Activated CD4-positive, alpha-beta T cell treated with anti-CD3 and anti-CD28 coated beads, Interleukin-2, amount 10 ng/mL, durations not matched to agents 24 days and 14 days (primary cell): ENCODE measurements at places on chromosomes 1 and 21. TPM values are rescaled to one million over a fixed set of nuclear protein-coding genes. Genes with fewer than 3 reads are reported as not detected.
A peak's percentile ranks its signal among the peaks of the same experiment; 100 is the strongest.

- no peak overlapping the region for H3K27ac ChIP-seq
- no peaks in the 10 kb centered on the region for H3K4me1 ChIP-seq
- no peaks in the 10 kb centered on the region for H3K36me3 ChIP-seq
- no peak overlapping the region for H3K4me3 ChIP-seq
- no peaks in the 10 kb centered on the region for H3K27me3 ChIP-seq
- DNase-seq, result no peak
Measured at GRCh38 chr21:18725653-18726052, 322.1 kb upstream of the TMPRSS15 start.

DNA sequence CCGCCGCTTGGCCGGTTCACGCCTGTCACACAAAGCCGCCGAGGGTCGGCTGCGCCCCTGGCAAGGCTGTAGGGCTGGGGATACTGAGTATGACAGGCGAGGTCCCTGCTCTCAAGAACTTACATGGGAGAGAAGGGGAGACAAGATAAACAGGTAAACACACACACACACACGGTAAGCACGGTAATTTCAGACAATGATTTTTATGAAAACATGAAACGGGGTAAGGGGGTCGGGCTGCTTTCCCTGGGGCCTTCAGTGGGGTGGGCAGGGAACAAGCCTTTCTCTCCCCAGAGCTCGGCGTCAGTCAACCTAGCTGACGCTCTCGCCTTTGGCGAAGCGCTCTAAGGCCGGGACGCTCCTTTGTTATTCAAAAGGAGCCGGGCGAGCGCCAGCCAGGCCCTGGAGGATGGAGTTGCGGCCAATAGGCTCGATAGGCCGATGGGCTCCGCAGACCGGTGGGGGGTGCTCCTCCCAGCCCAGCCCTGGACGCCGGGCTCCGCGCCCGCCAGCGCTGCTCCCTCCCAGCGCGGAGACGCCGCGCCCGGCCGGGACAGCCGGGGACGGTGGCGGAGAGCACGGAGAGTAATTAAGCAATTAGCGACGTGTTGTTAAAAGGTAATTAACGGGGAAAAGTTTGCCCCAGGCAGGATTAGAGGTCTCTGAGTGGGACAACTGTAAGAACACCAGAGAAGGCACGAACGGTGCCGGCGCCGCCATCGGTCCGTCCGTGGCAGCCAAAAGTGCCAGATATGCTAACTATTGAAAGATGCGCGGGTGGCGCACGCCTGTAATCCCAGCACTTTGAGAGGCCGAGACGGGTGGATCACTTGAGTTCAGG is 950 bp upstream of the INKA2 start:
- peaks cover 54% of the 10 kb centered on the region for H3K27me3 ChIP-seq
- H3K36me3 ChIP-seq, result no peaks in the 10 kb centered on the region
- H3K4me3 ChIP-seq, result peak overlapping the region; percentile 96
- no peak overlapping the region for H3K27ac ChIP-seq
- peak; percentile 74 for DNase-seq

DNA sequence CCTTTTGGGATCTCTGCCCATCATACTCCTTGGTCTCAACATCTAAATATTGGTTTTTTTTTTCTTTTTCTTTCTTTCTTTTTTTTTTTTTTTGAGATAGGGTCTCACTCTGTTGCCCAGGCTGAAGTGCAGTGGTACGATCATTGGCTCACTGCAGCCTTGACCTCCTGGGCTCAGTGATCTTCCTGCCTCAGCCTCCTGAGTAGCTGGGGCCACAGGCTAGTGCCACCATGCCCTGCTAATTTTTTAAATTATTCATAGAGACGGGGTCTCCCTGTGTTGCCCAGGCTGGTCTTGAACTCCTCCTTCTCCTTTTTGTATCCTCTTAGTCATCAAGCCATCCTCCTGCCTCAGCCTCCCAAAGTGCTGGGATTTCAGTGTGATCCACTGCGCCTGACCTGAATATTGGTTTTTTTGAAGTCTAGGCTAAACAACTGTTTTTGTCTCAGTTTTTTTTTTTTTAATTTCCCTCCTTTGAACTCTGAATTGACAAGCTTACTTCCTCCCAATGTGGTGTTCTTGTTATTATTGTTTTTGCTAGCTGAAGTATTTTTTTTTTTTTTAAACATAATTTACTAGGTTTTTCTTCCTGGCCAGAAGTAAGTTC is 30.9 kb downstream of the MAPKAPK2 start:
- H3K4me1 ChIP-seq, result peaks cover 60% of the 10 kb centered on the region
- H3K36me3 ChIP-seq, result peaks cover 4% of the 10 kb centered on the region
- peak overlapping the region; percentile 42 for H3K27ac ChIP-seq
- peak overlapping the region; percentile 27 for H3K4me3 ChIP-seq
- peak; percentile 69 for DNase-seq

DNA sequence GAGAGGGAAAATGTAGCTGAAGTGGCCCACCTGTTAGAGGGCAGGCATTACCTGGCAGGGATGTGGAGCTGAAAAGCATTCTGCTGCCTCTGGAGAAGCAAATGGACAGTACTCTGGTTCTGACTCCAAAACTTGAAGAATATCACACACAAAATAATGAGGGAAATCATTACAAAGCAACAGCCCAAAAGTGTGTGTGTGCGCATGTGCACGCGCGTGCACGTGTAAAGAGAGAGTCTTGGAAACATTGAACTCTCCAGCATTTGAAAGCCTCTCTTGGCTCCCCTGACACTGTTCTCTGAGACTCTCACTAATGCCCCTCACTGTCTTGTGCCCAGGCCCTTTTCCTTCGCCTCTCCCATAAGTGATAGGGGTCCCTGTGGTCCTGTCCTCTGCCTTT is 2.3 kb upstream of the VTCN1 start:
- no peaks in the 10 kb centered on the region for H3K4me1 ChIP-seq
- no peaks in the 10 kb centered on the region for H3K27me3 ChIP-seq
- no peak for DNase-seq

The RORC gene
- total RNA-seq, result 1.0 and 1.3 TPM in 2 replicates

DNA sequence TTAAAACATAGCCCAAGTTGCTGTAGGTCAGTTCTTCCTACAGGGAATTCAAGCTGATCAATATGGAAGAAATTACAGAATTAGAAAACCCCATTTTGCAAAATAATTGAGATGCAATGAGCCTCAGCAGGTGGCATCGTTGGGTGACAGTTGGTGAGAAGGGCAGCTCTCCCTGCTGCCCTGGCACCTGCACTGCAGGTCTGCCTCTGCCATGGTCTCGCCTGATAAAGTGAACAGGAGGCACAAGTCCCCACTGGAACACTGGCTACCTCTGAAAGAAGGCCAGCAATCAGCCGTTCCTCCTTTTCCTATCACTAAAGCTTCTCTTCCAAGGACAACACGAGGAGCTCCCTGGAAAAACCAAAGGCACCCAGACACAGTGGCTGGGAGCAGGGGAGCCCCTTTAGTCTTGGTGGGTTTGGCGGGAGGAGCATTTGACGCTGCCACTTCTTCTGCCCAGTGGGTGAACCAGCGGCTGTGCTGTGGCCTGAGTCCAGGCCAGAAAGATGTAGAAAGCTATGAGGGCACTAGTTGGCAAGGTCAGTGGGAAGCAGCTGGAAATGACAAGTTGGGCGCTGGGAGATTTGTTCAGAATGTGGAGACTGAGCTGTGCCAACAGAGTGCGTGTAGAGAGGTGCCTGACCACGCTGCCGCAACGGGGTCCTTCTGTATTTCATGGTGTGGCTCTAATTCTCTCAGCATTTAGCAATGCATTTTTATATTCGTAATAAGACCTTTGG is 93.1 kb downstream of the RIPK4 start:
- H3K4me3 ChIP-seq, result no peak overlapping the region
- peaks cover 11% of the 10 kb centered on the region for H3K4me1 ChIP-seq
- H3K36me3 ChIP-seq, result no peaks in the 10 kb centered on the region
- DNase-seq, result no peak

GRCh38 chr1:51623025-51623424 is 6.1 kb downstream of the OSBPL9 start:
- no peak overlapping the region for H3K4me3 ChIP-seq
- no peak for DNase-seq
- H3K4me1 ChIP-seq, result peaks cover 11% of the 10 kb centered on the region
- no peaks in the 10 kb centered on the region for H3K36me3 ChIP-seq
- no peaks in the 10 kb centered on the region for H3K27me3 ChIP-seq

The APOBEC4 gene
- not detected in 2 replicates for total RNA-seq

- peaks cover 13% of the 10 kb centered on the region for H3K4me1 ChIP-seq
- no peaks in the 10 kb centered on the region for H3K27me3 ChIP-seq
- no peak for DNase-seq
- no peak overlapping the region for H3K4me3 ChIP-seq
- H3K27ac ChIP-seq, result no peak overlapping the region
- peaks cover 10% of the 10 kb centered on the region for H3K36me3 ChIP-seq
Measured at GRCh38 chr21:41894511-41894910, 15.4 kb upstream of the PRDM15 start.

The CAMSAP2 gene
- total RNA-seq, result 1.4 and 2.5 TPM in 2 replicates

GRCh38 chr1:28297826-28298225 is 31.0 kb upstream of the MED18 start:
- no peak for DNase-seq
- no peak overlapping the region for H3K4me3 ChIP-seq
- H3K36me3 ChIP-seq, result no peaks in the 10 kb centered on the region
- H3K27me3 ChIP-seq, result peaks cover 13% of the 10 kb centered on the region

GRCh38 chr1:201171063-201172036 is 17.1 kb upstream of the TMEM9 start:
- peak; percentile 76 for DNase-seq
- H3K27ac ChIP-seq, result peak overlapping the region; percentile 83
- H3K4me3 ChIP-seq, result peak overlapping the region; percentile 81
- H3K4me1 ChIP-seq, result peaks cover 14% of the 10 kb centered on the region

The C2CD4D gene
- total RNA-seq, result 0.86 and 1.5 TPM in 2 replicates

GRCh38 chr1:94599095-94599813 is 57.7 kb upstream of the F3 start:
- no peak overlapping the region for H3K4me3 ChIP-seq
- no peak for DNase-seq
- H3K27ac ChIP-seq, result no peak overlapping the region
- H3K27me3 ChIP-seq, result peaks cover 19% of the 10 kb centered on the region

DNA sequence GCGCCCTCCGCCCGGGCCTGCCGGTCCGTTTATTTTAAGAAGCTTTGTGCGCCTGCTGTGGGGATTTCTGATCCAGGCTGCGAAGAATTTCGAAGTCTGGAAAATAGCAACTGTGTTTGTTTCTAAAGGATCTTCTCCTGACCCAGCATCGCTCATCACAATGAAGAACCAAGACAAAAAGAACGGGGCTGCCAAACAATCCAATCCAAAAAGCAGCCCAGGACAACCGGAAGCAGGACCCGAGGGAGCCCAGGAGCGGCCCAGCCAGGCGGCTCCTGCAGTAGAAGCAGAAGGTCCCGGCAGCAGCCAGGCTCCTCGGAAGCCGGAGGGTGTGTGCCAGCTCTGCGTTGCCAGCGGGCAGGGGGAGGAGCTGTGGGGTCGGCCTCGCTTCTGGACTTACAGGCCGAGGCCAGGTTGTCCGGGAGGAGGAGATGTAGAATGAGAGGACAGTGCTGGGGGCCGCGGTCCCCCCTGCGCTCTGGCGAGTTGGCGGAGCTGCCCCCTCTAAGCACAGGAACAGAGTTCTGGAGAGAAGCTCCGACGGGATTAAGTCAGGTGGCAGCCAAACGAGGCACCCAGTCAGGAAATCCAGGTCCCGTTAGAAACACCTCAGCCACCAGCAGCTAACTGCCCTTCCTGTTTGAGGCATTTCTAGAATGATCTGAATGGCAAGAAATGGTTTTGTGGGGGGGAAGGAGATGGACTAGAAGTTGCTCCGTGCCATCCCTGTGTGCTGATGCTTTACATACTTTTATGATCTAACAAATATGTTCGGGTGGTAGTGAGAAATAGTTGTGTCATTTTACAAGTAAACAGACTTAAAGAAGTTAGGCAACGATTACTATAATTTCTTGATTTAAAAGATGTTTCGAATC is 948 bp downstream of the TXLNA start:
- DNase-seq, result peak; percentile 82
- H3K27ac ChIP-seq, result peak overlapping the region; percentile 99

GRCh38 chr1:106727171-106727570 is 329.3 kb upstream of the PRMT6 start:
- H3K36me3 ChIP-seq, result no peaks in the 10 kb centered on the region
- no peaks in the 10 kb centered on the region for H3K4me1 ChIP-seq
- H3K4me3 ChIP-seq, result no peak overlapping the region
- H3K27ac ChIP-seq, result no peak overlapping the region
- no peaks in the 10 kb centered on the region for H3K27me3 ChIP-seq
- no peak for DNase-seq

DNA sequence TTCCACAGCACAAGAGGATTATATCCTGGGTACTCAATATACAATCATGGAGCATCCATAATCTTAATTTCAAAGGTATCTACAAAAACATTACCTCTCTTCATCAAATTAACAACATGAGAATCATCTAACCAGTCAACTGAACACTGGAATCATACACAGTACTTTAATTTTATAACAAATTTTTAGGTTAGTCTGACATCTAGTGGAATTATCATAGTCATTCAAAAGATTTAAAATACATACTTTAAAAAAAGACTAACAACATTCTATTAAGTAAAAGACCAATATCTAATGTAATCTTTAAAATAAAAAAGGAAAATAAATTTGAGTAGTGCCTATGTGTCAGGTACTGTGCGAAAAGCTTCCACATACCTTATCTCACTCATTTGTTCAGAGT is 16.8 kb upstream of the SH3GLB1 start:
- H3K36me3 ChIP-seq, result no peaks in the 10 kb centered on the region
- H3K27me3 ChIP-seq, result peaks cover 10% of the 10 kb centered on the region
- no peak overlapping the region for H3K27ac ChIP-seq
- no peak overlapping the region for H3K4me3 ChIP-seq

GRCh38 chr1:164561472-164561871 is 2.5 kb downstream of the PBX1 start:
- H3K4me3 ChIP-seq, result no peak overlapping the region
- H3K36me3 ChIP-seq, result no peaks in the 10 kb centered on the region
- H3K4me1 ChIP-seq, result peaks cover 2% of the 10 kb centered on the region
- no peak for DNase-seq
- H3K27ac ChIP-seq, result no peak overlapping the region

DNA sequence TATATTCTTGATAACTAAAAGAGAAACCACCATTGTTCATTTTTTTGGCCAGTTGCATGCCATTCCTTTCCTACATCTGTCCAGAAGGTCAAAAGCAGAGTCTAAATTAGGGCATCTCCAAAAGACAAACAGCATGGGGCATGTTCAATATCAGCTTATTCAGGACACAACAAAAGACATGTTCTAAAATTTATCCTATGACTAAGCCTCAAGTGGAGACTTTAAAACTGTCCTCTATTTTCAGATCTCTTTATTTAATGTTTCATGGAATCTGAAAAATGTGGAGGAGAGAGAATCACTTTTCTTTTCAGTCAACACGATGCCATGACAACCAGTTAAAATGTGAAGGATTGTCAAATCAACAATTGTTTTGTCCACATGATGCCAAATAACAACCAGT is 303.4 kb upstream of the PRMT6 start:
- no peaks in the 10 kb centered on the region for H3K27me3 ChIP-seq
- no peak for DNase-seq
- no peak overlapping the region for H3K27ac ChIP-seq

GRCh38 chr1:211114446-211114845 is 19.5 kb downstream of the KCNH1 start:
- no peak for DNase-seq
- no peaks in the 10 kb centered on the region for H3K36me3 ChIP-seq
- H3K4me3 ChIP-seq, result no peak overlapping the region
- H3K27ac ChIP-seq, result no peak overlapping the region
- peaks cover 12% of the 10 kb centered on the region for H3K27me3 ChIP-seq

- no peaks in the 10 kb centered on the region for H3K36me3 ChIP-seq
- H3K27ac ChIP-seq, result no peak overlapping the region
- no peak for DNase-seq
- H3K4me1 ChIP-seq, result peaks cover 3% of the 10 kb centered on the region
- H3K4me3 ChIP-seq, result no peak overlapping the region
Measured at GRCh38 chr21:46149205-46149901, 6.0 kb downstream of the FTCD start.

The A3GALT2 gene
- total RNA-seq, result not detected in 2 replicates

GRCh38 chr21:36613059-36613458 is 85.9 kb upstream of the SIM2 start:
- no peaks in the 10 kb centered on the region for H3K4me1 ChIP-seq
- H3K36me3 ChIP-seq, result no peaks in the 10 kb centered on the region
- peaks cover 2% of the 10 kb centered on the region for H3K27me3 ChIP-seq
- no peak overlapping the region for H3K4me3 ChIP-seq
